Glomerular endothelial cell (primary cell): ENCODE measurements at places on chromosomes 3 and 15.

DNA sequence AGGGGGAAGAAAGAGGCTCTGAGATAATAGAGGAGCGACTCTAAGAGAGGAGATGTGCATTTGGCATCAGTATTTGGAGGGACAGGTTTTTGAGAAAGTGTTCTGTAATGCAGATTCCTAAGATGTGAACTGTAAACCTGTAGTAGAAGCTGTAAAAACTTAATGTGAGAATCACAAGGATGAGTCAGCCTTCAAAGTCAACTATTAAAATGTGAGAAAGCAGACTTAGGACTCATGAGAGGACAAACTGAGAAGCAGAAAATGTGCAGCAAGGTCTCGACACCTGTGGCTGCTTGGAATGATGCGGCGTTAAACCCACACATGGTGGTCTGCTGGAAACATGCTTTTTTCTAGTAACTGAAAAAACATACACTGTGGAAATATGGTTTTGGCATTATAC is 36.0 kb downstream of the USP13 start:
- DNase-seq: no peak

DNA sequence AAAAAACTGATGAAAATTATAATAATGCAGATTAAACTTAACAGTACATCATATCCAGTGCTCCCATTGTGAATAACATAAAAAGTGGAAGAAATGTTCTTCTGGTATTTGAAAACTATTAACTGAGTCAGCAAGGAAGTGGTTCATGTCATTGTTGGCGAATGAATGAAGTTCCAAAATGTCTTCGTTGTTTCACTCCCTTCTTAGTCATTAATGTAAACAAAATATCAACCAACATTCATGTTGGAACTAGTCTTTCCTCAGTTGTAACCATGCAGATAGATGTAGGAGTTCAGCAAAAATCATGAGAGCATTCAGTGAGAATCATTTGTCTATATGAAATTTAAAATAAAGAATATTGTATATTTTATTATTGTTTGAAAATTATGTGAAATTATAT is 44.1 kb upstream of the ICE2 start:
- DNase-seq: no peak

DNA sequence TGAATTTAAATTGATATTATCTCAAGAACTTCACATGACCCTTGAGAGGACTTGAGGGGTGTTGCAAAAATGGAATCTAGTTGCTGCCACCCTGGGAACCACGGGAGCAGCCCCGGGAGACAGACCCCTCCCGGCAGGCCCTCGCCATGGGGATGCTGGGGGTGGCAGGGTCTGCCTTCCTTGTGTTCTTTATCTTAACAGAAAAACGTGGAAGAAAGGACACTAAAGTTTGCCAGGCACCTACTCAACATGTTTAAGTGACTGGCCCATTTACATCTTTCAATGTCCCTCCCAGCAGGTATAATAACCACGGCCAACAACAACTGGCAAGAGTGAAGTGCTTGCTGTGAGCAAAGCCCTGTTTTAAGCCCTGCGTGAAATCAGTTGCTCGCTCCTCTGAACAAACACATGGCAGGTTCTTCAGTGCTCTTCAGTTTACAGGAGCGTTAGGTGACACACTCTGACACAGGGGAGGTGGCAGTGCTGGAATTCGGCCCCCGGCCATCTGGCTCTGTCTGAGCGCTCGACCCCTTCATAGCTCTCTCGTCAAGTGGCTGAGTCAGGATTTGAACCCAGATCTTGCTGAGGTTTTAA is 112.5 kb downstream of the ASB7 start:
- DNase-seq: no peak

DNA sequence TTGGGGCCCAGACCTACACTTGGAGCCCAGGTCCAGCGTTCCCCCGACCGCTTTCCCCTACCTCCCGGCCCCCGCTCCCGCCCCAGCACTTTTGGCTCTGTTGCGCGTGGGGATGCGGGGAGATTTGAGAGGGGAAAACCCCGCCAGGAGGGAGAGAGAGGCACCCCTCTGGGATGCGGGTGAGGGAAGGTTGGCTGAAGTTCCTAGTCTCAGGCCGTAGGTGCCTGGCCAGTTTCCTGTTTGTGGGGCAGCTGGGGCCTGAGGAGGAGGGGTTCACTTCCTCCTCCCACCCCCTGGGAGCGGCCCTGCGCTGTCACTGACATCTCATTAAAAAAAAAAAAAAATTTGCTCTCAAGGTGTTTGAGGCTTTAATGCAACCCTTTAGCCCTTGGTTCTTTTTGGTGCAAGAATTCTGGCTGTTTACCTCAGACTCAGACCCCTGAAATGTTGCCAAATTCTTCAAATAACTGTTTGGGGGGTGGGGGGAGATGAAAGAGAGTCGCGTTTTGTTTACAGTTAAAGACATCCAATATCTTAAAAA is 2.6 kb downstream of the FAM43A start:
- no peak for DNase-seq
